ENCODE measurements at places on chromosomes 1 and 21.

- DNase-seq, result no peak
These were observed 221.6 kb upstream of the PBX1 start for GRCh38 chr1:164337394-164337793.

- DNase-seq, result no peak
These were observed 118.6 kb upstream of the IFFO2 start for GRCh38 chr1:19074902-19075721.

GRCh38 chr1:151618470-151618869 lies 6.6 kb downstream of the SNX27 start:
- DNase-seq, result no peak

DNA sequence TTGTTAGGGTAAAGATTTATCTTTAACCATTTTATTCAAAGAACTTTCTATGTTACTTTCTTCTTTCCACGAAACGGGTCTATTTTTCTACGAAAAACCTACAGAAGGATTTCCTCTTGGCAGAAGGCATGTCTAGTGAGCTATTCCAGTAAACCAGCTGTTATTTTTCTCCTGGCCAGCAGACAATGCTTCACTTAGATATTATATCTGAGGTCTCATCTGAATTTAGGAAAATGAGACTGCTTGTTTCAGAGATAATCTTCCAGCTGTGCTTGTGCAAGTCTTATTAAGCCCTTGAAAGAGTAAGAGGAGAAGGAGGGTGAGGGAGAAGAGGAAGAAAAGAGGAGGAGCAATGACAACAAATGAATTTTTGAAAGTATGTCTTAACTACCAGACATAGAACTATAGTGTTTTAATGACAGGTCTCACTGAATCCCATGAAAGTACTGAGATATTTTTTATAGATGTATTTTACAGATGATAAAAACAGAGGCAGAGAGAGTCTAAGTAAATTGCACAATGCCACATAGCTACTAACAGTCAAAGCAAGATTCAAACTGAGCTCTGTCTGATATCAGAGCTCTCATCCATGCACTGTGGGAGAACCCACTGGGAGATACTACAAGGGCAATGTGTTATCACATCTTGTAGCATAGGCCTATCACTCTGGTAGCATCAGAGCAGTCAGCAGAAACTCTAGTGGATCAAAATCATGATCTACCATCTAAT lies 54.6 kb upstream of the SAMSN1 start:
- DNase-seq, result no peak

DNA sequence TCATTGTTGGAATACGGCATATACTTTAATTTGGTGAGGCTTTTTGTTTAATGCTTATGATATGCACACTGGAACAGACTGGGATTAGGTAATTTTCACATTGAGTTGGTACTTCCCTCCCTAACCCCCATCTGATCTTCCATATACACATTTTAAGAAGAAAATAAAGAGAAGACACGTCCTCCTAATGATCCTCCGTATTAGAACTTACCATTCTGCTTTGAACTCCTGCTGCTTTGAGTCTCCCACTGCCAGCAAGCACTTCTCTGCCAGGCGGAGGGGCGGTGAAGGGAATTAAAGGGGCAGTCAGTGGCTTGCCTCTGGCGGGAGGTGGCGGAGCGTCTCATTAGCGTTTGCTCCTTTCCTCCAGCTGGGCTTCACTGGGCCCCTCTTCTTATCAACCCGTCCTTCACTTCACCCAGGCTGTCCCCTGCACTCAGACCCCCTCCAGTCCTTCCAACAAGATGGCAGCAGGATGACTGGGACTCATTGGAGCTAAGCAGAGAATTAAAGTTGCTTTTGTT lies 433.4 kb downstream of the KIF26B start:
- no peak for DNase-seq

- no peak for DNase-seq
These were observed 24.1 kb upstream of the RNF19B start for GRCh38 chr1:32988665-32989064.

DNA sequence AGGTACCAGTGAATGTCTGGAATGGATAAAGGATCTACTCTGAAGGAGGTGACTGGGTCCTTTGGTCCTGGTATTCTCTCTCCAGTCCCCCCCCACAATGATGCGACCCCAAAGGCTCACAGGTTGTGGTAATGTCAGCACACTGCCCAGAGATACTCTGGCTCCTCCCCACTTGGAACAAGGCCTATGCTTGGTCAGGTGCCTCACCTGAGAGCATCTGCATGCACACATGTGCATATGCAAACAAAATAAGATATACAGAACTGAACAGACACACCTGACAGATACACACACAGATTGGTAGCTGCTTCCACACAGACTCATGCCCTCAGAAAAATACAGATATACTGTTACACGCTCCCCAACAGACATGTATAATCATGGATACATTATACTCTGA lies 33.5 kb downstream of the DMAP1 start:
- no peak for DNase-seq

- no peak for DNase-seq
These were observed 40.0 kb upstream of the IKBKE start for GRCh38 chr1:206430031-206430983.

GRCh38 chr1:193185211-193185610 lies 1.2 kb downstream of the B3GALT2 start:
- no peak for DNase-seq

- no peak for DNase-seq
These were observed 137.5 kb downstream of the TGFB2 start for GRCh38 chr1:218482683-218483082.
